Hair follicle dermal papilla cell (primary cell): ENCODE measurements at places on chromosomes 4 and X. TPM values are rescaled to one million over a fixed set of nuclear protein-coding genes. Genes with fewer than 3 reads are reported as not detected.

MAGED4 gene
- 38.1 and 57.8 TPM in 2 replicates for total RNA-seq

PALLD gene
- total RNA-seq: 114 and 120 TPM in 2 replicates

RASL11B gene
- 1.3 and 1.8 TPM in 2 replicates for total RNA-seq

NALF2 gene
- not detected in 2 replicates for total RNA-seq

NUP62CL gene
- 0.12 and 0.16 TPM in 2 replicates for total RNA-seq

SCD5 gene
- 48.7 and 68.0 TPM in 2 replicates for total RNA-seq

SOX3 gene
- not detected in 2 replicates for total RNA-seq

ARMCX1 gene
- 56.1 and 59.1 TPM in 2 replicates for total RNA-seq

VSIG4 gene
- not detected in 2 replicates for total RNA-seq

TAF7L gene
- total RNA-seq: 0.16 TPM in 1 of 2 replicates, not detected in the other

SYN1 gene
- total RNA-seq: 0.12 TPM in 1 of 2 replicates, not detected in the other

SOWAHD gene
- 0.49 and 0.97 TPM in 2 replicates for total RNA-seq

GUCY1B1 gene
- 5.5 and 6.5 TPM in 2 replicates for total RNA-seq

HSFX3 gene
- not detected in 2 replicates for total RNA-seq

CRLF2 gene
- total RNA-seq: not detected in 2 replicates

BMX gene
- total RNA-seq: not detected in 2 replicates

SLC16A2 gene
- 29.5 and 29.9 TPM in 2 replicates for total RNA-seq

SSX2B gene
- not detected in 2 replicates for total RNA-seq

CDK16 gene
- total RNA-seq: 113 and 121 TPM in 2 replicates

SLITRK2 gene
- not detected in 2 replicates for total RNA-seq

GCNA gene
- 1.7 and 2.4 TPM in 2 replicates for total RNA-seq

TCP11X2 gene
- 0.16 TPM in 1 of 2 replicates, not detected in the other for total RNA-seq

HAUS3 gene
- 7.7 and 10.7 TPM in 2 replicates for total RNA-seq

PRAF2 gene
- 15.1 and 16.6 TPM in 2 replicates for total RNA-seq

SPARCL1 gene
- not detected in 2 replicates for total RNA-seq

CXorf49 gene
- not detected in 2 replicates for total RNA-seq

MMRN1 gene
- not detected in 2 replicates for total RNA-seq

SLC38A5 gene
- total RNA-seq: 34.4 and 38.5 TPM in 2 replicates

FHIP1A gene
- total RNA-seq: 0.85 and 1.6 TPM in 2 replicates

NPY1R gene
- 0.49 TPM in 1 of 2 replicates, not detected in the other for total RNA-seq

PNMA6A gene
- 2.4 and 4.4 TPM in 2 replicates for total RNA-seq

CFP gene
- 0.32 and 0.36 TPM in 2 replicates for total RNA-seq
